ENCODE measurements at places on chromosomes 16 and 17.

- no peak for DNase-seq
Observed at GRCh38 chr17:17376362-17376761, 73.2 kb downstream of the NT5M start.

GRCh38 chr17:65013613-65014391 is 42.7 kb downstream of the GNA13 start:
- no peak for DNase-seq

DNA sequence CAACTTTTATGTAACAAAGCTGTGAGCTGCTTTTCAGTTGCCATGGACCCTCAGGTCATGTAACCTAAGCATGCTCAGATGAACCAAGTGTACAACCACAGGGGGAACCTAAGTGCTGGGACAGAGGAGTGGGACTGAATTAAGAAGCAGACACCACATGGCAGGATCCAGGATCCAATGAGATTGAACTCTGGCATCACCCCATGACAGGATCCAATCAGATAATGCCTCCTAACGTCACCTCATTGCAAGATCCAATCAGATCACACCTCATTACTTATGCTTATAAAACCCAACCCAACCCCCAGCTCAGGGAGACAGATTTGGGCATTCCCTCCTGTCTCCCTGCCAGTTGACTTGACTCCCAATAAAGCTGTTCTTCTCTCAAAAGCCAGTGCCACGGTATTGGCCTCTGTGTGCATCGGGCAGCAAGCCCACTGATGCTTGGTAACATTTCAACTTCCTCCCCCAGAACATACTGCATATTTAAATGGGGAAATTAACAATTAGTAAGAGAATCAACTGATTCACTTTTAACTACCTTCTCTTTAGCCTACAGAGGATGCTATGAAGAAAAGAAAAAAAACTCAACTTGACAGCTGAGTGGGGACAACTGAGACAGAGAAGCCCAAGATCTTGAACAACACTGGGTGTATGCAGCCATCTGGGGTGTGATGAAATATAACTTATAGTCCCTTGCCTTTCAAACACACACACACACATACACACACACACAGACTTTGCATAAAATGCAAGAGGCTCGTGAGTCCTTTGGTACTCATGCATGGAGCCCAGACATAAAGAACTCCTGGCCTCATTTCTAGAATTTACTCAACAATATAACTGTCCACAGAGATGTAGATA is 148.4 kb downstream of the SLC39A11 start:
- no peak for DNase-seq

GRCh38 chr16:73047536-73048291 is at the start of gene ZFHX3:
Gene ZFHX3, minus strand, starts transcription at chr16:73048128. Its CDS starts 87,983 bp downstream, at chr16:72960145.
- DNase-seq, result no peak

GRCh38 chr17:57021226-57021940 is 43.5 kb downstream of the SCPEP1 start:
- no peak for DNase-seq

GRCh38 chr16:66605177-66605978 is 874 bp downstream of the CMTM3 start:
- DNase-seq, result no peak

- no peak for DNase-seq
Observed at GRCh38 chr17:58329810-58330537, 1.4 kb upstream of the TSPOAP1 start.

DNA sequence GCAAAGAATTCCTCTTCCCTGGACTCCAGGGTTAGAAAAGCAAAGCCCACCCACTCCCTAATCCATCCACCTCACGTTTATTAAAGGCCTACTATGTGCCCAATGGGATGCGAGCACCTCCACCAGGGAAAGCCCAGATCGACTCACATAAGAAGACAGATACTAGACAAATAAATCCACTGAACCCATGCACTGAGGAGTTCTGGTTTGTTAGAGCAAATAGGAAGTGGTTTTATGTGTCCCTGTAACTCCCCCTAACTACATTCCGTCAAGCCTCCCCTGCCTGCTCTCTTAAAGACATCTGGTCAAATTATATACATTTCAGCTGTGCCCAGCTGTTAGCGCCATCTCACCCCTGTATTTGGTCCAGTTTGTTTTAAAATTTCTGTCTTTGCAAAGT is 218.5 kb upstream of the RPL38 start:
- no peak for DNase-seq

- DNase-seq, result no peak
Observed at GRCh38 chr17:40361925-40362695, 2.4 kb downstream of the GJD3 start.

DNA sequence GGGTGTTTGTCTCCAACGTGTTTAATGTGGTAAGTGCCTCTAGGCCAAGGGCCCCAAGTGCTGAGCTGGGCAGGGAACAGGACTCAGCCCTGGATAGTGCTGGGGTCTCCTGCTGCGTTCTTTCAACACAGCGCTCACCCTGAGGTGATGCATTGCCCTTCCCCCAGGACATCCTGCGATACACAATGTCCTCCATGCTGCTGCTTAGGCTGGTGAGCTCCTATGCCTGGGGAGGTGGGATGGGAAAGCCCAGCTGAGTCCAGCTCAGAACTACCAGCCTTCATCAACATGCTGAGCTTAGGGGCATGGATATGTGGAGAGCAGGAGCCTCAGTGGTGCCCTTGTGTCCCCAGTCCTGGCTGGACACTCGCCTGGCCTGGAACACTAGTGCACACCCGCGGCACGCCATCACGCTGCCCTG is 563 bp downstream of the ZACN start:
- no peak for DNase-seq

- DNase-seq, result no peak
Observed at GRCh38 chr17:45843722-45844121, 959 bp upstream of the SPPL2C start.
